ENCODE measurements at places on chromosomes 11 and 22.

- no peak overlapping the region for H3K4me3 ChIP-seq
- no peaks in the 10 kb centered on the region for H3K36me3 ChIP-seq
- no peak overlapping the region for H3K27ac ChIP-seq
- H3K27me3 ChIP-seq = no peaks in the 10 kb centered on the region
- H3K4me1 ChIP-seq = peaks cover 5% of the 10 kb centered on the region
- no peak for DNase-seq
Measured at GRCh38 chr22:47221840-47222615, 459.6 kb downstream of the TBC1D22A start.

- no peaks in the 10 kb centered on the region for H3K27me3 ChIP-seq
- H3K36me3 ChIP-seq = no peaks in the 10 kb centered on the region
- no peak overlapping the region for H3K27ac ChIP-seq
- DNase-seq = no peak
Measured at GRCh38 chr11:7967097-7967496, 1.9 kb upstream of the NLRP10 start.

DNA sequence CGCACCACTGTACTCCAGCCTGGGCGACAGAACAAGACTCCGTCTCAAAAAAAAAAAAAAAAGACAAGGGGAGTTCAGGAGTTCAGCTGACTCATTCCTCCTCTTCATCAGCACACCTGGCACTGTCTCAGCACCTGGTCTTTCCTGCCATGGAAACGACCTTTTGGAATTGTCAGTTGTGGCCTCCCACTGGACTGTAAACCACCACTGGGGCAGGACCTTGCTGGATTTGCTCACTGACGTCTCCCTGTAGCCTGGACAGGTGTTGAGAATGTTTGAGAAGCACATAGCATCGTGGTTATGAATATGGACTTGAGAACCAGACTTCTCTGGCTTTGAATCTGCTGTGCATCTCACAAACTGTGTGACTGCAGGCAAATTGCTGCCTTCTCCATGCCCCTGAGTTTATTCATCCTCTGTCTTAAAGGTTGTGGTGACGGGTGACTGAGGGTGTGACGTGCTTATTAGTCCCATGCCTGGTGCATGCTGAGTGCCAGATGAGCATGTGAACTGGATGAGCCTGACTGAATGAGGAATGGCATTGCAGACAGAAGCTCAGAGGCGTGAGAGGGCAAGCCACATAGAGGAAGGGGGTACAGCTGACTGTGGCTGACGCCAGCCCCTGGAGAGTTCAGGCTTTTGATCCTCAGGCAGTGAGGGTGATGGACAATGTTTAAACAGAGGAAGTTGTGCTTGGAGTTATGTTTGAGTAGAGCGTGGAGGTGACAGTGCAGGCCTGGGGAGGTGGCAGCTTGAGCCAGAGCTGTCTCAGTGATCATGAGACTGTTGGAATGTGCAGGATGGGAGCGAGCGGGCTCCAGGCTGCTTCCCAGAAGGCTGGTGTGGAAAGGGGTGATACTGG, 12.7 kb downstream of the TOM1 start:
- H3K4me1 ChIP-seq = peaks cover 33% of the 10 kb centered on the region
- H3K27ac ChIP-seq = no peak overlapping the region
- H3K4me3 ChIP-seq = no peak overlapping the region
- peak; percentile 70 for DNase-seq

DNA sequence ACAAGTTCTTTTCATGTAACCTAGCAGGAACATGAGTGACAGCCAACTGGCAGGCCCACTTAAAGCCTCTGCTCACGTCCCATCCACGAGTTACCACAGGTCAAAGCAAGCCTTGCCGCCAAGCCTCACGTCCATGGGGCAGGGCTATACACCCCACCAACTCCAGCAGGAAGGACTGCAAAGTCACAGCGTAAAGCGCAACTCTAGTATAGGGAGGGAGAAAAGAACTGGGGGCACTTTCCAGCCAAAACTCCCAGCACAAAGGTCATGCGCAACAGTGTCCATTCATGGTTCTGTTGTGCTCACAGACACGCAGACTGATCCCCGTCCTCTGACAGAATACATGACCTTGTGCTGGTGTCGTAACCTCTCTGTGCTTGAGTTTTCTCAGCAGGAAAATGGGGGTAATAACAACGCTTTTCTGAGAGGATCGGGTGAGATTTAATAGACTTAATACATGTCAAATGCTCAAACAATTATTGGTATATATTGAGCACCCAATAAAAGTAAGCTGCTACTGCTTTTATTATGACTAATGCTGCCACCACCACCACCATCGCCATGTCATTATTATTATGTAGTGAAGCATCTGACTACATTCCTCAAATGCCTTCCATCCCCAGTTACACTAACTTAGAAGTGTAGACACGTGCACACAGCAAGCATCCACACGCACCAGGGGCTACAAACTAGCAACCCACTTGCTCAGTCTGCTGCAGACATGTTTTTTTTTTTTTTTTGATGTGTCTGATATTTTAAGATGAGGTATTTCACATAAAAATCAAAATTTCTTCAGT, 104.4 kb upstream of the PARVA start:
- H3K4me3 ChIP-seq = no peak overlapping the region
- H3K36me3 ChIP-seq = peaks cover 5% of the 10 kb centered on the region
- H3K4me1 ChIP-seq = peaks cover 21% of the 10 kb centered on the region
- no peaks in the 10 kb centered on the region for H3K27me3 ChIP-seq
